ENCODE measurements at places on chromosomes 2 and 18.

DNA sequence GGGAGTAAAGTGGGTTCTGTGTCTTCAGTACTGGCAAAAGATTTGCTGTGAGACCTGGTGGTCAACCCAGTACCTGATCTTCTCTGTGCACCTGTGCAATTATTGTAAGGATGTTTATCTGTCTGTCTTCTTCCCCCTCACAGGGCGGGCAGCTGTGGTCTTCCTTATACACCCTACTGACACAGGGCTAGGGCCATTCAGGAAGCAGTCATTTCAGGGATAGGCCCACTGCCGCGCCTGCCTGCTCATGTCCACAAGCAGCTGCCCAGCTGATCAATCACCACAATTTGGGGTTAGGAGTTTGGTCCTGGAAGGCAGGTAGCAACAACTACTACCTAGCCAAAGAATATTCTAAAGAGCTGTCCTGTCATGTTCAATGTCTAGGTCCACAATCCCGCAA is 1.2 kb upstream of the CNNM4 start:
- DNase-seq, result no peak

- no peak for DNase-seq
Observed at GRCh38 chr18:66550366-66550765, 53.5 kb downstream of the CDH19 start.

- DNase-seq, result no peak
Observed at GRCh38 chr2:170965446-170966225, 36.6 kb downstream of the GORASP2 start.

GRCh38 chr2:177964892-177965291 is 107.7 kb downstream of the PDE11A start:
- no peak for DNase-seq

DNA sequence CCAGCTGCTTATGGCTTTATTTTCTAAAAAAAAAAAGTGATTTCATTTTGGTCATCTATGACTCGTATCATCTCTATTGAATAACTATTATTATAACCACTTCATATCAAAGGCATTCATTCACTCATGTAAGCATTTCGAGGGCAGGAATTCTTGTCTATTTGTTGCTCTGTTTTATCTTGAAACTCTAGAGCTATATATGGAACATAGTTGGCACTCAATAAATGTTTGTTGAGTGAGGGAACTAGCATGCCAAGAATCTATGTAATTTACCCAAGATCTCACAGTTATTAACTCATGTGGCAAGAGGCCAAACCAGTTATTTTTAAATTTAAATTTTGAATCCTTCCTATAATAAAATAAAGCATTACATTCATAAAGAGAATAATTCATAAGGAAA is 470.1 kb downstream of the TMX3 start:
- DNase-seq, result no peak

- no peak for DNase-seq
Observed at GRCh38 chr2:192535956-192536921, 341.5 kb upstream of the TMEFF2 start.

- DNase-seq, result no peak
Observed at GRCh38 chr2:38712413-38712812, 38.7 kb downstream of the SRSF7 start.

DNA sequence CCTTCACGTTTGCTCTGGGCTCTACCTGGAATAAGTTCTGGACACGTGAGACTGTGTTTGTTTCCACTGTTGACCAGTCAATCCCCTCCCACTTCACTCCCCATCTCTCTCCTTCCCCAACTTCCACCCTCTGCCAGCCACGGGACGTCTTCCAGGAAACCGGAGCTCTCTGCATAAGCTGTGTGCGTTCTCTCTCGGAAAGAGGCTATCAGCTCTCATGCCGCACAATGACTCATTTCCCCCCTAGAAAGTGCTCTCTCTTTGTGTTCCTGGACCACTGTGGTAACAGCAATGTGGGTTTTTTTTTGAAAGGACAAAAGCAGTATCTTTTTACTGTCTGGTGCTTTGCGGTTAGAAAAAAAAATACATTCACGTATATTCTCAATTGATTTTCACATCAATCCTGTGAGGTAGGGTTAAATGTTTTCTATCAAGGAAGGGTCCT is 10.2 kb downstream of the PROKR1 start:
- DNase-seq, result no peak

DNA sequence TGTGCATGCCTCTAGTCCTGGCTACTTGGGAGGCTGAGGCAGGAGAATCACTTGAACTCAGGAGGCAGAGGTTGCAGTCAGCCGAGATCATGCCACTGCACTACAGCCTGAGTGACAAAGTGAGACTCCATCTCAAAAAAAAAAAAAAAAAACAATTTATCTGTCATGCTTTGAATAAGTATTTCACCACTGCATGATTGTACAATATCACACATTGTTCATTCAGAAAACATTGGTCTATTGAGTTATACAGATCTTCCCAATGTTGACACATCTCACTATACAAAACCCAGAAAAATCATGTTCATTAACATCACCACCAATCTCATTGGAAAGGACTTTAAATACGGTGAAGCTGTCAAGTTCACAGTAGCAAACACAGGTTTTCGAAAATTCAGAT is 46.8 kb upstream of the PPM1B start:
- DNase-seq, result no peak

GRCh38 chr2:38315707-38316333 is 61.3 kb downstream of the ATL2 start:
- peak; percentile 4 for DNase-seq

- no peak for DNase-seq
Observed at GRCh38 chr2:105763076-105763475, 18.4 kb downstream of the NCK2 start.

DNA sequence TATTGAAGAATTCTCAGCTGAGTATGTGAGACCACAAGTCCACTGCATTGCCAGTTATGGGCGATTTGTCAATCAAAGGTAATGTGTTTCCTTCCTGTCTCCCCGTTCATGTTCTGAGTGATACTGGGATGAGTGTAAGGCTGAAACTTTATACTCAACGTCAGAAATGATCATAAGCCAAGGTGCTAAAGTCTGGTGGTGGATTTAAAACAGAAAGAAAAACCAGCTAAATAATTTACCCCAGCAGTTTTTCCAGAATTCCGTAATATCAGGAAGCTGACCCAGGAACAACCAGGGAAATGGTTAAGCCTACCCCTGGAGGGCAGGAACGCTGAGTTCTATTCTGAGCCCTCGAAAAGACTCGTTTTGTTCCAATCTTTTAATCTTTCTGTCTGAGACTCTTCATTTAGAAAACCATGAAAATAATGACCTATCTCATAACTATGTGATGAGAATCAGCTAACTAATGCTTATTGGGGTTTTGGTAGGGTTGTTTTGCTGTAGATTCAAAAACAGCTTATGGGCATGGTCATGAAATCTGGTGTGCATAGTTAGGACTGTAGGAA is 149.6 kb downstream of the LAMA3 start:
- DNase-seq, result no peak

DNA sequence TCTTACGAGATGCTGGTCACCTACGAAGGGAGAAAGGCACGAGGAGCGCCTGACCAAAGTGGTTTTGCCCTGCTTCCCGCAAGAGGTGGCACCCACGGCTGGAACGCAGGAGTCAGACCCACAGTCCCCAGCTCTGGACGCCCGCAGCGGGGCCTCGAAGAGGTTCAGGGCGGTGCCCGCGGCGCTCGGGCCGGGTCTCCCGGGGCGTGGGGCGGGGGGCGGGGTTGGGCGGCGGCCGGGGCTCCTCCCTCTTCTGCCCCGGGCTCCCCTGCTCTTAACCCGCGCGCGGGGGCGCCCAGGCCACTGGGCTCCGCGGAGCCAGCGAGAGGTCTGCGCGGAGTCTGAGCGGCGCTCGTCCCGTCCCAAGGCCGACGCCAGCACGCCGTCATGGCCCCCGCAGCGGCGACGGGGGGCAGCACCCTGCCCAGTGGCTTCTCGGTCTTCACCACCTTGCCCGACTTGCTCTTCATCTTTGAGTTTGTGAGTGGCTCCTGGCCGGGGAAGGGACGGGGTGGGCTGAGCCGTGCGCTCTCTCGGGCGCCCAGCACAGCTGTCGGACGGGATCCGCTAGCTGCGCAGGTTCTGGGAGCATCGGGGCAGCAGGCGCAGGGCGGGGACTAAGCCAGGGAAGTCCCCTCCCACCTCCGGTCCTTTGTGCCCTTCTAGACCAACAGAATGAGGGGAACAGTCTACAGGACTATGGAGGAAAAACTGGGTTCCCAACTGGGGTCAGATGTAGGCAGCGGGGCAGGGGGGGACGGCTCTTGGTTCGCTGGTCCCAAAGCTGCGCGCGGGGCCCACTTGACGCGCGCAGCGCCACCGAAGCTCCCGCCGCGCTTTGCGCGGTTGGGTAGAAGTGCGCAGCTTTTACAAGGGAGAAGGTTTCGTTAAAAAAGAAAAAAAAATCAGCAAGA is at the start of gene MAL:
TSS of gene MAL (plus strand) at position 303 of the 914 bp plus-strand sequence. CDS start at position 388, 85 bp downstream.
- peak; percentile 34 for DNase-seq

DNA sequence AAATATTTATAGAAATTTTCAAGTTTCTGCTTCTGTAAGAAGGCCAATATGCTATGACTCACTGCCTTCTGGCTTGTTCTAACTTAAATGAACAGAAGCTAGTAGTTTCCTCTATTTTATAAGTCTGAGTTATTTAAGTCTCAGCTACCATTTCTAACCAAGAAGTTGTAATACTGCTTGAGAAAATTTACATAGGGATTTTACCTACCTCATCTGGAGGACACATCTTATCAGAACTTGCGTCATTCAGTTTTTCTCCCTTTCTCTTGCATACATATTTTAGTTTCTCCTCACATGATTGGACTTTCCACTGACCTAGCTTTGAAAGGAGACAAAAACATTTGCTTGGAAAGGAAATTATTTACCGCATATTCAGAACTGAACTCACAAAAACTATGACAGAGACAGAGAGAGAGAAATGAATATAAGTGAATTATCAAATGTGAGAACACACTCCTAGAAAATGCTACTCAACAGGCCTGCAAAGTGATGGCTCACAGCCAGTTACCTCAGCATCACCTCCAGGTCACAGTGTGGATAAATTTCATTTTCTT is 81.1 kb upstream of the CD302 start:
- no peak for DNase-seq

DNA sequence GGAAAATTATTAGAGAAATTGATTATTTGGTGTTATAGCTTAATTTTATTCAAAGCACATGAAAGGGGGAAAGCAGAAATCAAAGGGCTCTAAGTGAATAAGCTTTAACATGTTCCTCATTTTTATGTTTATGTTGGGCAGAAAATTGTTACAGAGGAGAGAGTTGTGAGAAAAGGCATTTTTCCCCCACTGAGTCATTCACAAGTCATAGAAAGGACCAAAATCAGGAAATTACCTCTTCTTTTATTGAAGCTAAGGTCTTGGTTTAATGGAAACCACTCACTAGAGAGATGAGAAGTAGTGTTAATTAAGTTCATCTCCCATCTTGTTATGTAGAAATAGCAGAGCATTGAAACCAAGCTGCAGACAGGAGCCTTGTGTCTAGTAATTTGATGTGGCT is 175.3 kb upstream of the THUMPD2 start:
- DNase-seq, result no peak

DNA sequence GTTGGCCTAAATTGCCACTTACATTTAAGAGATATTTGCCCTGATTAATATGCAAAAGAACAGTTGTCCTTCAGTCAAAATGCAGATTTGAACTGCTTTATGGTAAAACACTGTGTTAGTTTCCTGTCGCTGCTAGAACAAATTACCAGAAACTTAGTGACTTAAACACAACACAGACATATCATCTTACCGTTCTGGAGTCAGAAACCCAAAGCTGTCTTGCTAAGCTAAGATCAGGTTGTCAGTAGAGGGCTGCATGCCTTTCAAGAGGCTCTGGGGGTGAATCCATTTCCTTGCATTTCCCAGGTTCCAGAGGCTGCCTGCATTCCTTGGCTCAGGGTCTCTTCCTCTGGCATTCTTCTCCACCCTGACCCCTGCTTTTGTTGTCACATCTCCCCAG is 149.5 kb downstream of the FAM161A start:
- DNase-seq, result no peak

DNA sequence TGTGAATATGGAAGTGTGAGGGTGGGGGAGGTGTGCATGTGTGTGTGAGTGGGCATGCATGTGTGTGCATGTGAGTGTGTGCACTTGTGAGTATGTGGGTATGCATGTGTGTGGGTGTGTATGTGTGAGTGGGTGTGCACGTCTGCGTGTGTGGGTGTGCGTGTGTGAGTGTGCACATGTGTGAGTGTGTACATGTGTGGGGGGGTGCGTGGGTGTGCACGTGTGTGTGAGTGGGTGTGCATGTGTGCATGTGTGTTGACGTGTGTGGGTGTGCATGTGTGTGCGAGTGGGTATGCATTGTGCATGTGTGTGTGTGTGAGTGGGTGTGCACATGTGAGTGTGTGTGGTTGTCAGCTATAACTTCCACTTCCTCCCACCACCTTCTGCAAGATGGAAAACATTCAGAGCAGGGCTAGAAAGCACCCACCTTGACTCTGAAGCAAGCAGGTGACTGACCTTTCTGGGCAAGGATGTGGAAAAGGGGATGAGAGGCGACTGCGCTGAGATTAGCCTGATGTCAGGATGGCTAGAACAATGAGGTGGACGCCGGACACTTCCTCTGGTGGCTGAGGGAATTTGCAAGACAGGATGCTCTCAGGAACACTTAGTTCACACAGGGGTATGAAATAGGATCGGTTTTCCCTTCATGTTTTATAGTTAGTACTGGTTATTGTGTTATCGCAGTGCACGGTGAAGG is 103.6 kb downstream of the ACKR3 start:
- DNase-seq, result no peak

DNA sequence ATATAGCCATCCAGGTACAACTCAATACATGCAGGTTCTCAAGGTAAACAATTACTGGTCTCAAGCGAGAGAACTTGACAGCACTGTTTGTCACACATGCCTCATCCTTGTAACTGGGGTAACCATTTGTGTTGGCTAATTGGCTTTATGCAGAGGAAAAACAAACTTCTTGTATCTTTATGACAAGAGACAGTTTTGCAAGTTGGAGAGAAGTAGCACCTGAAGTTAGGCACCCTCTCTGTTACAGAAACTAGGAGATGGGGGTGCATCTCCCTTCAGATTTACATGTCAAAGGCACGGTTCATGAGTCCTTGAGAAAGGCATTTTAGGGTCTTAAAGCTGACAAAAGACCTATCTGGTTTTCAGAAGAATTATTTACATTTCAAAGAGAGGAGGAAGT is 241.7 kb downstream of the CD226 start:
- no peak for DNase-seq

DNA sequence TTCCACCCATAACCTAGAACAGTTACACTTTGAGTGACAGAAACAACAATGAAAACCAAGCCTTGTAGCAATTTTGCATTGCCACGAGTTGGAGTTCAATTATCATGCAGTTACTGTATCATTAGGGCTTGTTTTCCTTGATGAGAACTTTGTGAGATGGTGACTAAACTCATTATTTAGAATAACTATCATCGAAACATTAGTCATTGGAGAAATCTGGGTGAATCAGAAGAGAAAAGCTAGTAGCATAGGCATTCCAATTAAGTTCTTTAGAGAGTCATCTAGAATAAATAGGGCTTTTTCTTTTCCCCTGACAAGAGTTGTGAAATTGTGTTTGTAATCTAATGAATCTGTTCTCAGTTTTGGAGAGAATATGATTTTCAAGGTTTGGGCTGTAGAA is 122.8 kb upstream of the DOCK10 start:
- no peak for DNase-seq
